AG08395 (cell line): ENCODE measurements at places on chromosomes 12 and 14.

- no peak for DNase-seq
Measured at GRCh38 chr12:33555128-33555527, 115.5 kb upstream of the SYT10 start.

DNA sequence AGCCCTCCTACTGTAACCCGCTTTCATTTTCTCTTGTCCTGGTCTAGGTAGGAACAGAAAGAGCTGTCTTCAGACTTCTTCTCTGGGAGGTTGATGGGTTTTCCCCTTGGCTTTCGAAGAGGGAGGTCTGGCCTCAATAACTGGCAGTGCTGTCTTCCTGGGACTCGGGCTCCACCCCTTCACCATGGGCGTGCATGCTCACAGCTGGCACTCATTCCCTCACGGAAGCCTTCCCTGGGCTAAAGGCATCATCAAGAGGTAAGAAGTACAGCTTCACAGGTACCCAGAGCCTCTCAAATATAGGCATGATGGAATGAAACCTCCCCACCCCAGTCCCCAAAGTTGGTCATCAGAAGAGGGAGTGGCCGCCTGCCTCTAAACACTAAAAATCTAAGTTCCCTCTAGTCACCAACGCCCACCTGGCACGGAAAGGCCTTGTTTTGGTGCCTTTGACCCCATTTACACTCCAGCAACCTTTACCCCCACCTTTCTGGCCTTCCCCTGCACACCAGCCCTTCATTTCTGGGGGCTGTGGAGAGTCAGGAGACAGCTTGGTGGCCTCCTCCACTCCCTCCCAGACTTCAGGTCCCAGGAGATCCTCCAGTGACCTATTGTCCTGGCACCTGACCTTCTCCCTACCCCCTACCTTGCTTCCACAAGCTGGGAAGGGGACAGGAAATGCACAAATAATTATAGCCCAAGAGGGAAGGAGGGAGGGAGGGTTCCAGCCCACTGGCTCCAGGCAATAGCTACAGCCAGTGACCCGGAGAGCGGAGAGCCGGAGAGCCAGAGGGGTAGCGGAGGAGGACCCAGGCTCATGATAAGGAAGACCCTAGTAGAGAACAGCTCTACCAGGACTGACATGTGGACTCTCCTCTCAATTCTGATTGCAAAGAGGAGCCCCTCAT is 2.8 kb downstream of the RAPGEF3 start:
- DNase-seq, result no peak

GRCh38 chr14:99182548-99183250 is 89.3 kb downstream of the BCL11B start:
- DNase-seq, result no peak

GRCh38 chr12:52792185-52793029 is 3.5 kb downstream of the KRT3 start:
- no peak for DNase-seq

- peak; percentile 12 for DNase-seq
Measured at GRCh38 chr14:49250109-49250508, 336.1 kb downstream of the RPS29 start.

- DNase-seq, result no peak
Measured at GRCh38 chr12:132608231-132609171, 1.9 kb downstream of the LRCOL1 start.

- no peak for DNase-seq
Measured at GRCh38 chr12:97767347-97767746, 304.7 kb downstream of the RMST start.

GRCh38 chr14:69979882-69980281 is 100.7 kb downstream of the SMOC1 start:
- no peak for DNase-seq

DNA sequence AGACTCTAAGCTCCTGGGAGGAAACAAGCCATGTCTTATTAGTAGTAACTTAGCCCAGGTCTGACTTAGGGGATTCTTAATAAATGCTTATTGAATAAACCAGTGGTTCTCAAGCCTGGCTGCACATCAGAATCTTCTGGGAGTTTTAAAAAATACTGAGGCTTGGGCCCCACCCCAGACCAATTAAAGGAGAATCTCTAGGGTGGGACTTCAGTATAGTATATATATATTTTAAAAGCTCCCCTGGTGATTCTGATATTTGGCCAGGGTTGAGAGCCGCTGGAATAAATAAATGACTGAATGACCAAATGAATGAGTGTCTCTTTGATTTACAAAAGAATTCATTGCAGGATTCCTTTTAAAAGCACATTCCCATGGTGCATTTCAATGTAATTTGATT is 151.5 kb upstream of the GSC start:
- DNase-seq, result no peak

DNA sequence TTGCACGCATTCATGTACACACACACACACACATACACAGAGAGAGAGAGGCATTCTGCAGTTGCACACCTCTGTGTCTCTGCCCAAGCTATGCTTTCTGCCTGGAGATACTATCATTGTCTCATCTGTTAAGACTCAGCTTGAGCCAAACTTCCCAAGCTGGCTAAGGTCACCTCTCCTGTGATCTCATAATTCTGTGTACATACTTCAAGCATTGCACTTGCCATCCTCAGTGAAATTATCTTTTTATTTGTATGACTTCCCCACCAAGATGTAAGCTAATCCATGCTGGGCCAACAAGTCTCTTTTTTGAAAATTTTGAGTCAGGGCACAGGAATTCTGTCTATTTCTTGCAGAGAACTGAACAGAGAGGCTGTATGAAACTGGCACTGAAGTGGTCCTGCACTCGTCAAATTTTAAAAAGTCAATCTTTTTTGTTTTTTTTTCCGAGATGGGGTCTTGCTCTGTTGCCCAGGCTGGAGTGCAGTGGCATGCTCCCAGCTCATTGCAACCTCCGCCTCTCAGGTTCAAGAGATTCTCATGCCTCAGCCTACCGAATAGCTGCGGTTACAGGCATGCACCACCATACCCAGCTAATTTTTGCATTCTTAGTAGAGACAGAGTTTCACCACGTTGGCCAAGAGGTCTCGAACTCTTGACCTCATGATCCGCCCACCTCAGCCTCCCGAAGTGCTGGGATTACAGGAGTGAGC is 44.3 kb downstream of the TMTC1 start:
- DNase-seq, result no peak

DNA sequence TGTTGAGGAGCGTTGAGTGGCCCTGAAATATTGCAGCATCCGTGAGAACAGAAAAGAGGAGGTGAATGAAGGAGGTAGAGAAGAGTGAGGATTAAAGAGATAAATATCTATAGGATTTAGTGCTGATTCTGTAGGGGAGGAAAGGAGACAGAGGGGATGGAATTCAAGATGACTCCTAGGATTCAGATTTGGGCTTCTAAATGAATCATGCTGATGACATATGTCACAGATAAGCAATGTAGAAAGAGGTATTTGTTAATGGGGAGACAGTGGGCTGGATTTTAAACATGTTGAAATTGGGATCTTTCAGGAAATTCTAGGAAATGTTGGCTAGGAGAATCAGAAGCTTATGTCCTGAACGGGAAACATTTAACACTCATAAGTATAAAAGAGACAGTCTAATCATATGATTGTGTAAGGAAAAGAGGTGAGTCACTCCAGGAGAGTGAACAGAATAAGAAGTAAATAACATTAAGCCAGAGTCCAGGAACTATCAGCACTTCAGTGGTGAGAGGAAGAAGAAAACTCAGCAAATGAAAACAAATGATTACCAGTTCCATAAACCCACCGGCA is 58.1 kb upstream of the DIO2 start:
- peak; percentile 21 for DNase-seq

GRCh38 chr12:115968211-115968610 is 309.3 kb downstream of the MED13L start:
- DNase-seq, result no peak

- peak; percentile 18 for DNase-seq
Measured at GRCh38 chr12:89706986-89707702, 1.5 kb downstream of the ATP2B1 start.

DNA sequence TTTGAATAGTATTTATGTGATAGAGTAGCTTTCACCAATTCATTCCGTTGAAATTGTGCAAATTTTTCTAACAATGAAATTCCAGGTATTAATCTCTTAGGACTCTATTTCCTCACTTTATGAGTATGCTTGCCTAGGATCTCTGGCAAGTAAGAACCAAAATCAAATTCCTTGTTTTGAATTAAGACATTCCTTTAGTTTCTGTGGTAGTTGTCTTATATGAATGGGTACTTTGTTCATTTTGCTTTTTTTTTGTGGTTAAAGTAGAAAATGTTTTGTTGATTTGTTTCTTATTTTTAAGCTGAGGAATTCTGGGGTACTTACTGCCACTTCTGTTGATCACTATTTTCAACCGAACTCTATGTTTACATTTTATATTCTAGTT is 59.8 kb downstream of the KITLG start:
- DNase-seq, result peak; percentile 11

DNA sequence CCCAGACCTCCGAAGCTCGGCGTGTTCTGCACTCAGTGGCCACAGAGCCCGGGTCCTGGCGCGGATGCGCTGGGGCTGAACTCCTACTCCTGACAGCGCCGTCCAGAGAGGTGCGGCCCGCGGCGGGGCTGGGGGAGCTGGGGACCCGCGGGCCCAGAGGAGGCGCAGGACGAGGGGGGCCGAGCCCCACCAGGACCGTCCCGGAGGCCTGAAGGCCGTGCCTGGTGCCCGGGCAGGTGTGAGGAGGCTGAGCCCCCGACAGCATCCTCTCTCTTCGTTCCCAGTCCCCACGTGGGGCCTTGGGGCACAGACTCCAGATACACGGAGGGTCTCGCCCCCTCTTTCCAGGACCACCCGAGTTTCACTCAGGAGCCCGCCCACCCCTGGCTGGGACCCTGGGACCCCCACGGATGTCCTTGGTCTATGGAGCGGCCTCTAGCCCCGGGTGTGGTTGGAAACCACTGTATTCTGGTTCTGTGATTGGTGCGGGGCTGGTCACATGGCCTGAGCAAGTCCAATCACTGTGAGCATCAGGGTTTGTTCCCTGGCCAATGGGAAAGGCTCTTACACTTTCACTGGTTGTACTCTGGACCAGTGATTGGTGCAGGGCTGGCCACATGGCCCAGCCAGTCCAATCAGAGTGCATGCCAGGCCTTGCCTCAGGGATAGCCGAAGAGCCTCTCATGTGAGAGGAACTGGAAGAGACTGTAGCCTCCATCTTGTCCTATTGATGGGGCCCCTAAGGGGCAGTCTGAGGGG is 217.6 kb upstream of the SFSWAP start:
- no peak for DNase-seq

DNA sequence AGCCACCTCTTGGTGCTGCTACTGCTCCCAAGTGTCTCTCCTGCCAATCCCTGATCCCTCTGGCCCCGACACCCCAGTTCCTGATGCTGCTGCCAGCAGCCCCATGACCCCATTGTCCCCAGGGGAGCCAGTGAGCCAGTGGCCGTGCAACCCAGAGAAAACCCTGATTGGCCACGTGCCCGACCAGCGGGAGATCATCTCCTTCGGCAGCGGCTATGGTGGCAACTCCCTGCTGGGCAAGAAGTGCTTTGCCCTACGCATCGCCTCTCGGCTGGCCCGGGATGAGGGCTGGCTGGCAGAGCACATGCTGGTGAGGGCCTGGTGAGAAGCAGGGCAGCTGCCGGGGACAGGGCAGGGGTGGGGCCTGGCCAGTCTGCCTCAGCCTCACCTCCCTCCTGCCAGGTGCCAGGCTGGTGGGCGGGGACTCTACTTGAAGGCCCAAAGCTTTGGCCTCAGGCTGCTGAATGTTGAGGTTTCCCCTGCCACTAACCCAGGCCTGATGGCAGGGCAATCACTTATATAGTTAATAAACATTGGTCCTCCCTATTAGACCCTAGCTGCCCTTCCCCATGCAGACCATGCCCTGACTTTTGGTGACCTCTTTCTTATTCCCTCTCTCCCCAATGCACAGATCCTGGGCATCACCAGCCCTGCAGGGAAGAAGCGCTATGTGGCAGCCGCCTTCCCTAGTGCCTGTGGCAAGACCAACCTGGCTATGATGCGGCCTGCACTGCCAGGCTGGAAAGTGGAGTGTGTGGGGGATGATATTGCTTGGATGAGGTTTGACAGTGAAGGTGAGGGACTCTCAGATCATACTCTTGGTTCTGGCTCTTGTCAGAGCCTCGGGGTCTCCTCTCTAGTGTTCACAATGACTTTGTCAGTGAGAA is 5.1 kb downstream of the PCK2 start:
- DNase-seq, result no peak

DNA sequence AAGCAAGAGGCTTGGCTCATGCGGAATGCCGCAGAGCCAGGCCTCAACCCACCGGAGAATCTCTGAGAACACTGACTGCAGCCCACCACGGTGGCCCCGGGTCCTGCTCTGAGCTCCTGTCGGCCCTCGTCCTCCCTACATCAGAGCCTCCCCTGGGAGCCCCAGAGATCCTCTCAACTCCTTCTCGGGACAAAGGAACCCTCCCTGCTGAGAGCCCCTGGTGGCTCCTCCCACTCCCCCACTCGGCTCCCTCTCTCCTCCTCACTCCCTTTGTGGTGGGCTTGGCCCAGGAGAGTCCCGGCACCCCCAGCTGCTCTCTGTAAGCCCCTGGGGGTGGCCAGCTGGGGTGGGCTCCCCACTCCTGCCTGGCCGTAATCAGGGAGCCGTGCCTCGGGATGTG is 11.1 kb upstream of the INF2 start:
- no peak for DNase-seq
